Activated CD4-positive, alpha-beta memory T cell treated with anti-CD3 and anti-CD28 coated beads, Interleukin-2, amount 10 ng/mL, durations not matched to agents 7 days and 5 days (primary cell): ENCODE measurements at places on chromosomes 11 and 22. TPM values are rescaled to one million over a fixed set of nuclear protein-coding genes. Genes with fewer than 3 reads are reported as not detected.

Gene OOSP3
- not detected for total RNA-seq

DNA sequence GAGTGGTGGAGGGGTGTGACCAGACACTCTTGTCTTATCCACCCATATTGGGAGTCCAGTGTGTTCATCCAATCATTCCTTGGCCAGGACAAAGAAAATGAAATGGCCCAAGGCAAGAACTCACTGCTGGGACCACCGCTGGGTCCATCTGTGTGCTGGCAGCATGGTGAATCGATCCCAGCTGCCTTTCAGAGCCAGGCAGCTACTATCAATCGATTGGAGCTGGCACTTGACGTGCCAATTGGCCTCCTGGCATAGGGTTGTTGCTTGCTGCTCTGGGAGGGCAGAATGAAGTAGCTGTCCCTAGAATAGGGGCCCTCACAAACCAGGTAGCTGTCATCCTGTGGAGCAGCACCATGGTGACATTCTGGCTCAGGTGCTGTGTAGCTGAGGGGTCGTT, 1.4 kb upstream of the ARVCF start:
- DNase-seq = no peak

Gene OR5AN1
- total RNA-seq = not detected

GRCh38 chr22:50118557-50119168, 28.9 kb downstream of the MOV10L1 start:
- no peak for DNase-seq

GRCh38 chr11:85784480-85785265, 26.3 kb downstream of the SYTL2 start:
- DNase-seq = no peak

GRCh38 chr22:39251762-39252460, 7.1 kb upstream of the PDGFB start:
- no peak for DNase-seq

DNA sequence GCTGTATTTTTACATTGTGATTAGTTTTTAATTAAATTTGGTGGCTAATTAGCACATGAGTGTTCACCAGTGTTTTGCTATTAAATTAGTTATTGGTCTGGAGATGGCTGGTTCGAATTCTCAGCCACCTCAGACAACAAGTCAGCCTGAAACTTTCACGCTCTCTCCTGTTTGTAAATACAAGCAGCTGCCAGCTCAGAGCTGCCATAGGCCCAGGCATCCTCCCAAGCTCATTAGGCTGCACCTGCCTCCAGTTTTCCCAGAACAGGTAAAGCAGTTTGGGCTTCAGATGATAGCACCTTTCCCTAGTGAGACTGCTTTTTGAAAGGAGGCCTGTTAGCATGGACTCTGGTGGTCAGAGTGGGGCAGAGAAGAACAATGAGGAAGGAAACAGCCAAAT, 156.8 kb downstream of the NAV2 start:
- no peak for DNase-seq

- DNase-seq = no peak
Observed at GRCh38 chr22:44071781-44072326, 47.8 kb downstream of the PARVB start.

Gene C11orf97
- not detected for total RNA-seq

GRCh38 chr22:35660291-35661127, 12.3 kb downstream of the APOL6 start:
- DNase-seq = peak; percentile 63

DNA sequence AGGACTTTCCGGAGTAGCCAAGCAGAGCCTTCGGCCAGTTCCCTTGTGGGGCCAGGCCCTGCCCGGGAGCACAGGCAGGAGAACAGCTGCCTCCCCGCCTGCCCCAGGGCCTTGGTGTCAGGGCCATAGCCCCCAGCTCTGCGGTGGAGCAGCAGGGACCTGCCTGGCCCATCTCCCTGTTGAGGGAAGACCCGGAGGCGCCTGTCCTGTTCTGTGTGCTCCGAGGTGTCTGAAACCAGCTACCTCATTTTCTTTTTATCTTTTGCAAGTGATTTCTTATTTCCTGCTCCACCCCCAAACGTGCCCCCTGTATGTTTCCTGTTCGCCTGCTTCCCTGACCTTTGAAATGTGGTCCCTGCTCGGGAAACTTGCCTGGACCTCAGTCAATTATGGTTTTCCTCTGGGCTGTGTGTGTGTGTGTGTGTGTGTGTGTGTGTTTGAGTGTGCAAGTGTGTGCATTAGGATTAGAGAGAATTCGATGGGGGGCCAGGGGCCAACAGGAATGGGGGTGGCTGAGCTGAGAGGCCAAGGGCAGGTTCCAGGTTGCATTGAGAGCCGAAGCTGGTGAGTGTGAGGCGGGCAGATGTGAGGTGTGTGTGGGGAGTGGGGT, 19.1 kb downstream of the LRP5 start:
- no peak for DNase-seq

- no peak for DNase-seq
Observed at GRCh38 chr11:34630544-34630943, 9.7 kb downstream of the EHF start.

Gene MRGPRF
- total RNA-seq = not detected
